ENCODE measurements at places on chromosomes 7 and 10.

- DNase-seq: no peak
Measured at GRCh38 chr7:130290745-130291144, 2.2 kb upstream of the CPA4 start.

GRCh38 chr7:81361769-81362312 is 408.0 kb downstream of the HGF start:
- DNase-seq: no peak

DNA sequence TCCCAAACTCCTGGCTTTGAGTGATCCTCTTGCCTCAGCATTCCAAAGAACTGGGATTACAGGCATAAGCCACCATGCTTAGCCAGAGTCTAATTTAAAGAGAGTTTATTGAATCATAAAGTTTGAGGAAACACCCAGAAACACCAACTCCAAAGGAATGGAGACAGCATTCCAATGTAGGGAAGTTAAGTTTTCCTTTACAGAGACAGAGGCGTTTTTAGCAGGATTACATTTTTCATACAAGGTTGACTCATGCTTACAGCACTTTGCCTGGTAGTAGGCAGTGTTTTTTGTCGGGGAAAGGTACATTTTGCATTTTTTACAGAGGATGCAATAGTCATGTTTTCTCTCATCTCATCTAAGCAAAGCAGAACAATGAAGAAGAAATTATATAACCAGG is 18.9 kb upstream of the OPN4 start:
- no peak for DNase-seq

DNA sequence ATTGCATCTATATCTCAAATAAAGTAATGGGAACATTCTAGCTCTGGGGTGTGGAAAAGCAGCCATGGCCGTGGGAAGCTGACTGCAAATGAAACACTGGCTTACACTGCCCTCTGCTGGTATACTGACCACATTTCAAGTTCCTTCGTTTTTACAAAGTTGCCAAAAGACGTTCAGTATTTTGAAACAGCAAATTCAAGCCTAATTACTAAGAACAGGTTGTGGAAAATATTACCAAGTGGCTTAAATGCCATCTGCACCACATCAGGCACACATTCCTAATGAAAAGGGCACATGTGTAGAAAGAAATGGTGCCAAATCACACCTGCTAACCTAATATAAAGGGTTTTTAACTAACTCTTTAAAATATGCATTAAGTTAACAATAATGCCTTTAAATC is 83.9 kb downstream of the JAZF1 start:
- DNase-seq: peak; percentile 9

GRCh38 chr10:1465418-1465911 is 271.9 kb downstream of the ADARB2 start:
- no peak for DNase-seq

GRCh38 chr10:18683427-18683826 is 24.2 kb downstream of the ARL5B start:
- no peak for DNase-seq

- no peak for DNase-seq
Measured at GRCh38 chr10:96047004-96047649, 3.7 kb downstream of the CCNJ start.

GRCh38 chr10:113518816-113519591 is 33.8 kb upstream of the HABP2 start:
- DNase-seq: no peak

- no peak for DNase-seq
Measured at GRCh38 chr10:6045314-6045848, 16.8 kb downstream of the IL2RA start.

DNA sequence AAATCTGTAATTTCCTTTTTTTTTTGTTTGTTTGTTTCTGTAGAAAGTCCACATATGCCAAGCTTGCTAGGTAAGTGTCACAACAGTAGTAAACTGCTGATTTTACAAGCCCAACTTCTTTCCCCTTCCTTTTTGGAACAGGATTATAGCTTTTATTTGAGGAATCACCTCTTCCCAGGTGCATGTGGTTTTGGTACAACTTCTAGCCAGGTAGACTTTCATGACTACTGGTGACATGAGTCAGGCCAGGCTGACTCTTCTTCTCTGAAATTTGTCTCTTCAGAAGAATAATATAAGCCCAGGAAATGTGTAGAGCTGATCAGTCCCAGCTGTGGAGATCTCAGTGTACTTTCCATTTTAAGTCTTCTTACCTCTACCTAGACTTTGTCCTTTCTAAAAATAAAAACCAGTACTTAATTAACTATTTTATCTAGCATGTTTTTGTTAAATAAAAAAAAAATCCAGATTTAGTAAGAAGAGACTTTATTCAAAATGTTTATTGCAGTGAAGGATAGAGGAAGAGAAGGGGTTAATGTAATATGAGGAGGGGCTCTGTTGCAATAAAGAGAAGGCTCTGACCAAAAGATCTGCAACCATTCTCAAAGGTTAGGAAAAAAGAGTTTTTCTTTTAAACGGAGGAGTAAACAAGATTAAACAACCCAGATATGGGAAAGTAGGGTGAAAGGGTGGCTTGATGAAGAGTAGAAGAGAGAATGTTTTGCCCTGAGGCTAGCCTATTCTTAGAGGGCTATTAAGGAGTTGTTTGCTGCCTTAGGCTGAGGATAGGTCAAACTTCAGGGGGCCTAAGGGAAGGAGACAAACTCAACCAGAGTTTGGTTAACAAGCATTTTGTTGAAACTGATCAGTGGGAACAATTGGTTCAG is 664.2 kb downstream of the SORCS1 start:
- DNase-seq: no peak

- no peak for DNase-seq
Measured at GRCh38 chr10:126065751-126066377, 169.5 kb downstream of the FANK1 start.

DNA sequence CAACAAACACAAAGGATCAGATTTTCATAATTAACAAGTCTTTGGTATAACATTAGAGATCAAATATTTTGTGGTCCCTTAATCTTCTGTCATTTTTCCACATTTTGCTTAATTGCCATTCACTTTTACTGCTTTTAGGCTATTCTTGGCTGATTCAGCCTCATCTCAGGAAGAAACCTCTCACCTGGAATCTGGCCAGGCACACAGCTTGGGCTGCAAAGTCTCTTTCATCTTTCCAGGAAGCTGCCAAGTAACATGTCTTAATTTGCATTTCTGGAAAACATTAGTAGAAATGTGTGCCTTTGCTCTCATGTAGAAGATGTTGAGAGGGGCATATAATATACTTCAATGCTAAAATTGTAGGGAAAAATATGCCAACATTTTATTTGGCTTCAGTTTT is 174.2 kb upstream of the STEAP4 start:
- no peak for DNase-seq

DNA sequence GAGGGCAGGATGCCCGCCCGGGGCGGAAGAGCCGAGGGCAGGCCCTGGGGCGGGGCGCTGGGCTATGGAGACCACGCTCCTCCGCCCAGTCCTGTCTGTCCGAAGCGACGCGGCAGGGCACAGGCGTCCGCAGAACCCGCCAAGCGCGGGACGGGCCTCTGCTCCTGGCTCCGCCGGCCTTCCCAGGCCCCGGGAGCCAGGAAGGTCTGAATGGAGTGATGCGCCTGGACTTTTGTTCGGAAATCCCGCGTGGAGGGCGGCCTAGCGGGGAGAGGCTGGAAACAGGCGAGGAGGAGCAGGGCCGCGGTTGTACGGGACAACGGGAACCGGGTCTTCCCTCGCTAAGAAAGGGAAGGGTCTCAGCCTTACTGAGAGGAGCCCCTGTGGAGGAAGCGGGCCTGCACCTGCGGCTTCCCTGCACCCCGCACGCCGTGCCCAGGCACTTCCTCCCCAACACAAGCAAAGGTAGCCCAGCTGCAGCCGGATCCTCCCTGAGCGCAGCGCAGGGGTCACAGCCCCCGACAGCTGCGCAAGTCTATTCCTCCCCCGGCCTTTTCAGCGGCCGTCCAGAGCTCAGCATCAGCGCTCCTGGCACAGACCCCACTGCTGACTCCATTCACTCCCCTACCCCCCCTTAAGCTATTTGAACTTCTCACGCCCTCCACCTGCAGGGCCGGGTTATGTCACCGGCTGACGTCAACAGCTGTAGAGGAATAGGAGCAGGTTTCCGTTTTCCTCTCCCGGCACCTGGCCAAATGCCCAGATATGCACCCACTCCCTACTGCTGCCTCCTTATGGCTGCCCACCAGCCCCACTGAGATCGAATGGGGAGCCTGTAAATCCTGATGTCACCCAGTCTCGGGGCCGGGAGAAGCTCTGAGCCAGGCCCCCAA is 143.2 kb upstream of the RET start:
- no peak for DNase-seq

DNA sequence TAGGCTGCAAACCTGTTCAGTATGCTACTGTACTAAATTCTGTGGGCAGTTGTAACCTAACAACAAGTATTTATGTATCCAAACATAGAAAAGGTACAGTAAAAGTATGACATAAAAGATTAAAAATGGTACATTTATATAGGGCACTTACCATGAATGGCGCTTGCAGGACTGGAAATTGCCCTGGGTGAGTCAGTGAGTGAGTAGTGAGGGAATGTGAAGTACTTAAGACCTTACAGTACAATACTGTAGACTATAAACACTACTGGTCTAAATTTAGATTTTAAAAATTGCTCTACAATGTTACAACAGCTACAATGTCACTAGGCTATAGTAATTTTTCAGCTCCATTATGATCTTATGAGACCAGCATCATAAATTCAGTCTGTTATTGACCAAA is 146.0 kb upstream of the GNAI1 start:
- DNase-seq: no peak

- no peak for DNase-seq
Measured at GRCh38 chr7:49333180-49333881, 409.0 kb downstream of the CDC14C start.

DNA sequence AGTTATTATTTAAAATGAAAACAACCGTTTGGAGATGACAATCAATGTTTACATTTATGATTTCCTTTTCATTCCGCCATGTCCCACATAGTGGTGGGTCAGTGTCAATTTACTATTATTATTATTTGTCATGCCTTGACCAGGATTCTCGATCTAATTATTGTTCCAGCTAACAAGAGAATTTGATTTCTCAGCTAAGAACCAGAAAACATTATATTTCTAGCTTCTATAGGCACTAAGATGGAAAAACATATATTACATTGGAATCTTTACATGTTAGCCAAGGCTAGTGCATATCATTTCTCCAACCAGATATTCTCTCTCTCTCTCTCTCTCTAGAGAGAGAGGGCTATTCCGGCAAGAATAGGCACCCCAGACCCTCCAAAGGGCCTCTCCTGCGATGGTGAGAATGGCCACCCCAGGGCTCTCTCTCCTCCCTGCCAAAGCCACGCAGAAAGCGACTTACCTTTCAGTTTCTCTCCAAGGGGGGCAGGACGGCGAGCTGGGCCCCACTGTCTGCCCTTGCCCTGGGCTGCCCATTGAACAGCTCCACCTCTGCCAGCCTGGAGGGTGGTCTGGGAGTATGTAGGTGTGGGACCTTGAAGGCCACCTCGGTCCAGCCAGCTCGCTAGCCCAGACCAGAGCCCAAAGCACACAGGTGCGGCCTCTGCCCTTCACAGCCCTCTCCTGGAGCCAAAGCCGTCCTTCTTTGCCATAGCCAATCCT is 2.4 kb downstream of the HOXA3 start:
- no peak for DNase-seq

- no peak for DNase-seq
Measured at GRCh38 chr10:5297466-5297865, 67.3 kb upstream of the UCN3 start.

DNA sequence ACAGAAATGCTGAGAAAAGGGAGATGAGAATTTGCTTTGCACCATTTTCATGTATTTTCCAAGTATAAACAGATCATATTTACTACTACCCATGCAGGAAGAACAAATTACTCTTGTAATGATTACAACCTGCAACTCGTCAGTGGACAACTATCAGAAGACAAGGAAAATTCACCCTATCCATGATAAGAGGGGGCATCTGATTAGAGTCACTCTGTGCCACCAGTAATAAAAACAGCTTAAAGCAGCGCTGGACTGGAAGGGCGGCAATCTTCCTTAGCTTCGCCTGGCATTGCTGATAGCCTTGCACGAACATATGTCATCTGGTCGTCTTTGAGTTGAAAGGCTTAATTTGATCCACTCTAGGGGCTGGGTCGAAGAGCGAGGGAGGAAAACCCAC is 162.7 kb downstream of the SFMBT2 start:
- DNase-seq: no peak

GRCh38 chr10:87983716-87984115 is 120.3 kb downstream of the PTEN start:
- no peak for DNase-seq

- no peak for DNase-seq
Measured at GRCh38 chr7:105830405-105831301, 45.7 kb downstream of the ATXN7L1 start.

DNA sequence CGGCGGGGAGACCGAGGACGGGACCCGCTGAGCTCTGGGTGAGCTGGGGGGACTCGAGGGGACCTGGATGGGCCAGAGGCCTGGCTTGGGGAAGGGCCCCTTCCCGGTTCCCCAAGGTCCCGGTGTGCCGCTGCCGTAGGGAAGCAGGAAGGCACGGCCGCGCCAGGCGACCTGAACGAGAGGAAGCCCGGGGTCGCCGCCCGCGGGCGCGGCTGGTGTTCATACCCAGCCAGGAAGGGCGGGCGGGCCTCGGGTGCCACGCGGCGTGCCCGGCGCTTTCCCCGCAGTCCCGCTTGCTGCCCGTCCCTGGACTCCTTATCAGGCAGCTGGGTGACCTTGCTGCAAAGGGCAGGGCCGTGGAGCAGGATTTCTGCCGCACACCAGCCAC is 38.0 kb downstream of the ZNF777 start:
- no peak for DNase-seq

GRCh38 chr7:101875283-101875846 is 57.9 kb downstream of the CUX1 start:
- no peak for DNase-seq

- no peak for DNase-seq
Measured at GRCh38 chr7:92534572-92534971, 6.0 kb downstream of the RBM48 start.

- DNase-seq: no peak
Measured at GRCh38 chr7:20227291-20227795, 10.2 kb upstream of the MACC1 start.

GRCh38 chr10:71835671-71836595 is 15.1 kb downstream of the PSAP start:
- no peak for DNase-seq

DNA sequence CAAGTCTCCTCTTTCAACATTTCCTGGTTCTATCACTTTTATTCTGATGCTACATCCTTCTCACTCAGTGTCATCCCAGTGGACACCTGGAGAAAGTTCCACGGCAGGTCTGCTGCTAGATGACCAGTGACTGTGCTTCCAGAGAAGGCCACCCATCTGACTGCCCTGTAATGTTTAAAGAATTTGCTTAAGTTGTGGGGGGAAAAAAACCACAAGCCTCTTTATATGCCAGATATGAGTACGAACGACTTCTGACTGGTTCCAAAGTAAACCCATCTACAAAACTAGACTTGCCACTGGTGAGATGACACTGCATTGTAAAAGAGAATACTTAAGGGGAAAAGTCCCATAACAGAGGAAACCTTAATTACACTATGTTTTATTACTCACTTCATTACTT is 69.6 kb upstream of the VWC2 start:
- no peak for DNase-seq

Measured in stimulated activated CD8-positive, alpha-beta memory T cell treated with anti-CD3 and anti-CD28 coated beads, Interleukin-15, amount 100 ng/mL, for 48 hours (primary cell).